ENCODE measurements at places on chromosomes 6 and 20. TPM values are rescaled to one million over a fixed set of nuclear protein-coding genes. Genes with fewer than 3 reads are reported as not detected.
A peak's percentile ranks its signal among the peaks of the same experiment; 100 is the strongest.

GRCh38 chr6:31664790-31665500 lies at the start of gene GPANK1:
TSS of gene GPANK1 (minus strand) at chr6:31664997. CDS start at chr6:31664478, 519 bp downstream.
- DNase-seq, result peak; percentile 89

GRCh38 chr6:158161566-158162254 lies 6.4 kb downstream of the SERAC1 start:
- peak; percentile 77 for DNase-seq

DNA sequence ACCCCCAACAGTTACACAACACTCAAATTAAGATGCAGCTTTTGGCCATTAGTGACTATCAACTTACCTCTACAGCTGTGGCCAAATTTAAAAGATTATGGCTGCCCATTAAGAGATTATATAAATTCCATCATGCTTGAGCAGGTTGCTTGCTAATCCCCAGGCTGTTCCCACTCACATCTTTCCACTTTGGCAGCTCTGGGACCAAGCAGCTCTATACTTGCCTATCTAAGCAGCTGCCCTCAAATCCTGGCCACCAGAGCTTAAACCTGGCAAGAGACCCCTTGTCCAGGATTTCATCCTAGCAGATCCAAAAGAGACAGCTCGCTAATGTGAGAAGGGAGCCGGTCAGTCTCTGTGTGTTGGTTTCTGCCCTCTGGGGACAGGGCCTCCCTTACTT lies 127.9 kb downstream of the SLC23A2 start:
- DNase-seq, result no peak

GRCh38 chr20:438571-439469 lies 23.5 kb downstream of the TBC1D20 start:
- DNase-seq, result no peak

DNA sequence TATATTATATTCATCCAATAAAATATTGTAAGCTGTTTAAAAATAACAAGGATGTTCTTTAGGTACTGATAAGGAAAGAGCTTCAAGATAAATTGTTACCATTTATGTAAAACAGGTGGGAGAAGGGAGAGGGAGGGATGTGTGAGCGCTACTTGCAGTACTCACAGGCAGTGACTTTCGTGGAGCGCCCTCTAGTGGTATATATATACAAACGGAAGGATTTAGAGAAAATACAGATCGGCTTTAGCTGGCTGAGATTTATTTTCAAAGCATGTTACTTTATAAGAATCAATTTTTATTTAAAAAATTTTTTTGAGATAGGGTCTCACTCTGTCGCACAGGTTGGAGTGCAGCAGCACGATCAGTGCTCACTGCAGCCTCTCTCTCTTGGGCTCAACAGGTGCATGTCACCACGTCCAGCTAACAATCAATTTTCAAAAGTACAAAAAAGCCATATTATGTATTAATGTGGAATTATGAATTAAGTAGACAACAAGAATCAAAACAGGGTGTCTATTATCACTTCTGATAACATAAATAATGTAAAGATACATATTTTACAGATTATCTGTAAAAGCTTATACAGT lies 3.3 kb upstream of the MOG start:
- DNase-seq, result peak; percentile 63

DNA sequence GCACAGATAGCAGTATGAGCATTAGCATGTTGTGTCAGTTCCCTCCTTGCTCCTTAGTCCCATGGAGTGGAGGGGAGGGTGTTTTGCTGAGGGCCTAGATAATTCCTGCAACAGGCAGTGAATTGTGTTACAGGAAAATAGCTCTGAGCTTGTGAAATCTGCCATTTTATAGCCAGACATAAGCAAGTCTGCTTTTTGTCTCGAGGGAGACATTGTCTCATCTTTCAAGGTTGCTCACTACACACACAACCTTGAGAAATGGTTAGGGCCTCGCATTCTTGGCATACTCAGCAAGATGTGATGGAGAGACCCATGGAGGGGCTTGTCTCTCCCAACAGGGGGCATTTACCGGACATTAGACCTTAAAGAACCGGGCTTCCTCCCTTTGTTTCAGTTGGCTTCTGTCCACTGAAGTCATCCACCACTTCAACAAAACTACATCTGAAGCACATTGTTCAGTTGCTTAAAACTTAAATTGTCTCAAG lies 108.0 kb upstream of the FOXO3 start:
- peak; percentile 51 for DNase-seq

DNA sequence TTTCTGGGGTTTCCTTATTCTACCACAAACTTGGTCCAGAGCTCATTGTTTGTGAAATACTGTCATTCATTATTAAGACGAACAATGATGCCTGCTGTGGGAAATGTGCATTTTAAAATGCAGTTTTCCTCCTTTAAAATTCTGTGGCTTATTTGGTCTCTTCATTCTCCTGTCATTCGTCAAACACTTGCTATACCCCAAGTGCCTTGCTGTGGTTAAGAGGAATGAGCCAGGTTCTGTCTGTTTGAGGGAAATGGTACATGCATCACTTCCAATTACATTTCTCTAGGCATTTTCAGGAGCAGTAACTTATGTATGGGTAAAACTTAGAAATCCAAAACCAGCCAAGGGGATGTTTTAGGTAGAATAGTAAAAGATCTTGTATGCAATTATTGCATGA lies 1087.7 kb downstream of the KIF16B start:
- no peak for DNase-seq

- peak; percentile 91 for DNase-seq
Observed at GRCh38 chr6:30447237-30447636, 42.1 kb upstream of the HLA-E start.

DNA sequence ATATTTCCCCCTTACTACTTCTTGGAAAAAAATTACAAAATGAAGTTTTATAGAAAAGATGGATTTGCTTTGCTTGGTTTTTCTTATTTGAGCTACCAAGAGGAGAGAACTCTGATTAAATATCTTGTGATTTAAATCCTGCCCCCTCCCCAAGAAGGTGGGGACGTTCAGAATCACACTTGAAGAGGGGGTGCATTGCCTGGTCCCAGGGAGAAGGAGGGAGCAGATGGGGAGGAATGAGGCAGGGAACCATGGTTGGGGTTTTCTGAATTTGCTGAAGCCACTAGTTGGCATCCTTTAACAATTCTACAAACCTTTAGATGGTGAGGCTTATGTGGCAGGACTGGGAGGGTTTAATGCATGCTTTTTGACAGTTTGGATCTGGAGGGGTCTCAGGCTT lies 5.5 kb downstream of the PCK1 start:
- DNase-seq, result no peak

GRCh38 chr6:82492134-82492533 lies 128.5 kb downstream of the TPBG start:
- DNase-seq, result no peak

GRCh38 chr6:140663772-140664171 lies 1289.3 kb upstream of the CITED2 start:
- DNase-seq, result no peak

DNA sequence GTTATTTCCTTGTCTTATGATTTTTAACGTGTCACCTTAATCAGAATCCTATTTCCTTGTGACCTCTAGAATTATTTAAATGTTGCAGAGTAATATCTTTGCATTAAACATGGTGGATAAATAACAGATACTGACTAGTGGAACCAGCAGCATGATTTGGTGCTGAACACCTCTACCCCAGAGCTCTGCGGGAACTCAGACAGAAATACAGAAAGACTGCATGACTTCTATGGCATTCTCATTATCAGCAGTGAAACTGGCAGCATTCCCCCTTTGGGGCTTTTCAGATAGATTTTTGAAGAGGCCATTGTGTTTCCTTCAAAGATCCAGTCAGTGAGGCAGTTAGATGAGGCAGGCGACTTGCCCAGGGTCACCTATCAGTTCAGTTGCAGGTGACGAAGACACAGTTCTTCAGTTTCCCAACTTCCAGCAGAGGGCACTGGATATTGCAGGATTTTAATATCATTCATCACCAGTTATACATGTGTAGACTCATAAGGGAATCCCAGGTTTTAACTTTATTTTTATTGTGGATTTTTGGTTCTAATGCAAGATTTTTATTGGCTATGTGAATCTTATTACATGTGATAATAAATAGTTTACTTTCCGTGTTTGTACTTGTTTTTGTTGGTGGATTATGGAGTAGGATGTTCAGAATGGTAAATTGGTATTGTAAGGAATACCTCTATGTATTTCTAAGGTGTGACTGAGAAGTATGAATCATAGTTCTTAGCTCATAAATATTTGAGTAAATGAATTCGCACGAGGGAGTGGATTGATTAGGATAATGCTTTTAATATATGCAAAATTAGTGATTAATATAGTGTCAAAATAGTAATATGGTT lies 81.3 kb downstream of the AFDN start:
- no peak for DNase-seq

GRCh38 chr6:5403076-5403475 lies 141.8 kb downstream of the FARS2 start:
- no peak for DNase-seq

The ENPP1 gene
- 11.6 TPM for total RNA-seq

The PROKR2 gene
- not detected for total RNA-seq

The ELOVL2 gene
- total RNA-seq, result 19.7 TPM

The REV3L gene
- total RNA-seq, result 19.2 TPM

The PHACTR3 gene
- not detected for total RNA-seq

The TMC2 gene
- not detected for total RNA-seq

The BCAS1 gene
- not detected for total RNA-seq

The GSTA2 gene
- 1.1 TPM for total RNA-seq

Measured in endodermal cell (in vitro differentiated cells).